ENCODE measurements at places on chromosomes 1 and 21.

GRCh38 chr1:151693057-151693651, 23.4 kb downstream of the CELF3 start:
- DNase-seq, result peak; percentile 44

- peak; percentile 87 for DNase-seq
Measured at GRCh38 chr21:14591882-14592281, 45.8 kb upstream of the SAMSN1 start.

GRCh38 chr1:23188434-23188884, 19.8 kb upstream of the LUZP1 start:
- no peak for DNase-seq

- DNase-seq, result no peak
Measured at GRCh38 chr1:22727873-22728272, 17.2 kb downstream of the EPHB2 start.

DNA sequence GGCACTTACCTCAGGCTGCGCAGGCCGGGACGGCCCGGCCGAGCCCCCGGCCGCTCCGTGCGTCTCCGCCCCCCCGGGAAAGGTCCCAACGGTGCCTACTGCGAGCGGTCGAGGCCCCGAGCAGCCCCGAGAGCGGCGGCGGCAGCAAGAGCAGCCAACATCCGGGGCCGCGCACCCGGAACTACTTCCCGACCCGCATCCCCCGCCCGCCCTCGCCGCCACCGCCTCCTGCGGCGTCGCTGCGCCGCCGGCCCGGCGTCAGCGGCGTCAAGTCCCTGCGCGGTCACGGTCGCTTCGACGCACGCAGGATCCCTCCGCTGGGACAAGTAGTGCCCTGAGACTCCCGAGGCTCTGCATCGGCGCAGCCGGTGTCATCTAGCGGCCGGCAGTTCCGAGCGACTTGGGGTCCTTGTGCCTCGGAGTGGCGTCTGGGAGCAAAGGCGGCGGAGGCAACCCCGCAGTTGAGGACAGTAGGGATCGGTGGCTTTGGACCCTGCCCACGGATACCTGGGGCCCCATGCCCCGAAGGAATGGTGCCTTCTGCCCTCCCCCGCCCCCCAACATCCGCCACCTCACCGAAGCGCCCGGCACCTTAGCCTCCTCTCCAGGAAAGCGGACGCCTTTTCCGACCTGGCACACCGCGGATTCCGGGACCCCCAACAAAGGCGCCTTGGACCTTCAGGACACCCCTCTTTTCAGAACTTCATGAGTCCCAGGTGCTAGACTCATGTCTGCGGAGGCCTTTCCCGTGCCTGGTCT, at the start of gene FOXJ3:
FOXJ3 (minus strand) TSS at position 186 of the 759 bp plus-strand sequence. CDS start 24,142 bp downstream, outside the sequence.
- peak; percentile 94 for DNase-seq

GRCh38 chr1:236257216-236257615, 24.5 kb downstream of the ERO1B start:
- peak; percentile 10 for DNase-seq

All from fibroblast of mammary gland (primary cell).